ENCODE measurements at places on chromosomes 12 and 14.

DNA sequence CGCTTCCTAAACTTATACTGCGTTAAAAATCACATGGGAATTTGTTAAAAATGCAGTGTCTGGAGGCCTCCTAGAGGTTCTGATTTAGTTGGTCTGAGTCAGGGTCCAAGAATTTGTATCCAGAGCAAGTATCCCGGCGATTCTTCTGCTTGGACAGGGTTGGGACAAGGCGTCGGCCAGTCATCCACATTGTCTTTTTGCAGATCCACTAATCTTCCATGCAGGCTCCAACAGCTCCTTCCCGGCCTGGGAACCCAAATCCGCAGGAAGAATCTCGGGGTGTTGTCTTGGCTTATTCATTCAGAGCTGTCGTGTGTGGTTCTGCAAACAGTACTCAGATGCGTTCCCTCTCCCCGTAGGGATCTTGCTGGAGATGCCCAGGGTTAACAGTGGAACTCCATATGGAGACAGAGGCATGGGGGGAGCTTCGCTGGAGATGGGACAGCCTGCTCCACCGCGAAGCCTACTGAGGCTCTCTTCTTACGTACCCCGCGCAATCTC lies 25.3 kb downstream of the GPRC5D start:
- no peak for DNase-seq

- no peak for DNase-seq
These were observed 33.9 kb downstream of the NUMB start for GRCh38 chr14:73424453-73424852.

GRCh38 chr12:77645966-77646598 lies 184.6 kb upstream of the NAV3 start:
- no peak for DNase-seq

DNA sequence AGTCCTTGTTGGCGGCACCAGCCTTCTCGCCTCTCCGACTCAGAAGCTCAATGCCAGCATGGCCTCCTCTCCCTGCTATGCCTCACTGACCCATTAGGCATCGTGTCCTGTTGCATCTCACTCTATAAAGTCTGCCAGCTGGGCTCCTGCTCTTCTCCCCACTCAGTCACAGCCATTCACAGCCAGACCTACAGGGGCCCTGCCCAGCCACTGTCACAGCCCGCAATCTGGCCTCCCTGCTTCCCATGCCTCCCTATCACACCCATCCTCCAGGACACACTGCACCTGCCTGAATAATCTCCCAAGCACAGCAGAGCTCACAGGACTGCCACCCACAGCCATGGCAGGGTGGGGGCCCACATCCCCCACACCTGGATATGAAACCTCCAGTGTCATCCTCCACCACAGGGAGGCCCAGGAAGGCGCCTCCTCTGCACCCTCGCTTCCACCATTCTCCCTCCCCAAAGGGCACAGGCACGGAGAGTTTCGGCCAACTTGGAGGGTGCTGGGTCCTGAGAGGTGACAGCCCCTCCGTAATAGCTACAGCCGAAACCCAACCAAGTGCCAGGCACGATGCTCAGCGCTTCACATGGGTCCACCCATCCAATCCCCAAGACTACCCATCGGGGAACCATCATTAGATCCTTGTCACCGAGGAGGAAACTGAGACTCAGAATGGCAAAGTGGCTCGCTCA lies 370.3 kb downstream of the BCL11B start:
- no peak for DNase-seq

DNA sequence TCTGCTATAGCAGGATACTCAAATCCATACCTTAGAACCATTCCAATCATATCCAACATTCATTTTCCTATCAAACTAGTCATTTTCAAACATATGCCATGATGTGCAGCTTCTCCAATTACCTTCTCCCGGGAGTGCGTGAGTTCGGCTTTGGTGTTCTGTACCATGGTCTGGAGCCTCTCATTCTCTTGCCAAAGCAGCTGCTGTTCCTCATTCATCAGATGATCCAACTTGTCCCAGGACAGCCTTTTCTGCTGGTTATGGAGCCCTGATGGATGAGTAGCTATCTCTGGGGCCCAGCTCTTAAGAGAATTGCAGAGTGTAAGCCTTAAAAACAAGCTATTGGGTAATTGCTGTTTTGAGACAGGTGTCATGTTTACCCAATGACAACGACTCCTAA lies 71.1 kb upstream of the SAV1 start:
- DNase-seq: no peak

DNA sequence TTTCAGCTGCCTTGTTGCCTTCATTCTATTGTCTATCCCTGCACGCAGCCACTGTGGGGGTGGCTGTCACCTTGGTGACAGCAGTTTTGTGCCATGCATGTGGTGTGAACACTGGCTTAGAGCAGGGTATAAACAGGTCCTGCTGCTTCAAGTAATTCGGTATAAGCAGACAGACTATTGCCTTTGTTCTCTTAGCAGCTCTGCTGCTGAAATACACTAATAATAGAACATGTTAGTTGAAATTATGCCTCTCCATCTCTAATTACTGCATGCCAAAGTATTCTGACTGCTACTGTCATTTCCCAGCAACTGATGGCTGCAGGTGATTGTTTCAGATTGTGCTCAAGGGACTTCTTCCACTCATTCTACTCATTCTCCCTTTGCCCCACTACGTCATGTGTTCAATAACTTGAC lies 34.6 kb downstream of the PTPRO start:
- peak; percentile 61 for DNase-seq

DNA sequence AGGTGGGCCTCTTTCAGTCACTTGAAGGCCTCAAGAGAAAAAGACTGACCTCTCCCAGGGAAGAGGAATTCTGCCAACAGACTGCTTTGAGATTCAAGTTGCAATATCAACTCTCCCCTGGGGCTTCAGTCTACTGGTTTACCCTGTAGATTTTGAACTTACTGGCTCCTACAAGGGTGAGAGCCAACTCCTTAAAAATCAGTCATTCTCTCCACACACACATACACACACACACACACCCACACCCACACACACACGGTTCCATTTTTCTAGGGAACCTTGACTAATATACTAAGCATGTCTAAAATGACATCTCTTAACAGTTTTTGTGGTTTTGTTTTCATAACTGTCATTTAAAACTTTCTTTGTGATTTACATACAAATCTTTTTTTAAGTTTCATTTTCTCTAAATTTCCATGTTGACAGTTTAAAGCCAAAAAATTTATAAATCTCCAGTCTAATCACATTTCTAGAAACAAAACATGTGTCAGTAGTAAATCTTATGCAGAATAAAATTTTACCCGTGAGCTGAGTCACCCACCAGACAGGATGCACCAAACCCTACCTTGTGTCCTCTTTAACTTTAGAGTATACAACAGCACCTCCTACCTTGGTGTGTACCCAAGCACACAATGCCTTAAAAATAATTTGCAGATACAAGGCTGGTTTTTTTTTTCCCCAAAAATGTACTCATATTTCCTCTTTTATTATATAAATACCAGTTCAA lies 394.6 kb downstream of the AEBP2 start:
- no peak for DNase-seq

DNA sequence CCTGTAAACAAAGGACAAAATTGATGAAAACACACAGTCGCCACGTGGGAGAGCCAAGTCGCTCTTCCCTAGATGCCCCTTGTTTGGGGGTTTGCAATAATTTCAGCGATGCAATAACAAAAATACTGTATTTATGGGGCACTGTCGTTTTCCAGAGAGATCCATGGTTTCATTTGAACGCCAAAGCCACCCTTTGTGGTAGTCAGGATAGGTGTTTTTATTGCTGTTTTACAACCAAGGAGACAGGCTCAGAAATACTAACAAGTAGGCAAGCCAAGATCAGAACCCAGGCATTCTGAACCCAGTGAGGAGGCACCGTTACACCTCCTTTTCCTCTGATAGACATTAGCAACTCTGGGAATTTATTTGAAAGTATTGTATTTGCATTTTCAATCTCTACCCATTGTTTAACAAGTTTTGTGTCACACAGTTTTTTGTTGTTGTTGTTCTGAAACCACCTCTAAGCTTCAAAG lies 831 bp upstream of the BTBD7 start:
- DNase-seq: no peak

DNA sequence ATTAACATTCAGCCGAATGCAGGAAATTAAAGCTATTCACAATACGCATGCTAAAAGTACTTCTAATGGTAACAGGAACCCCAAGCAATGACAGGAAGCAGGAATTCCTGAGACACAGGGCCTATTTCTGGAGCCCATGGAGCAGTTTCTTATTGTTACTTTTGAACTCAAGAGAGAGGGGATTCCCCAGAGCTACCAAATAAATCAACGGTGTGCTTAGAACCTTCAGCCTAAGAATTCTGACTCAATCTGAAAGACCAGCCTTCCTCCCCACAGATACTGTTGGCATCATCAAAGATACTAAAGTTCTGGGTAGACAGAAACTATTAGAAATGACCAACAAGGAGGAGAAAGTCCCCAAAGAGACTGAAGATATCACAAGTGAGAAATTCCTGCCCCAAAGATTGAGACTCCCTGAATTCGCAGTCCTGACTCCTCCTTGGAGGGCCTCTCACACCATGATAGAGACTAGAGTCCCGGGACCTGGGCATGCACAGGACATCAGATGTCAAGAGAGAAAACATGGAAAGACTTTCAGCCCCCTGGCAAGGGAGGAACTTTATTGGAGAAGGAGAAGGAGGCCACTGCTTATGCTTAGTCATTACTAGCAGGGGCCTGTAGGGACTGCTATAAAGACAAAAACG lies 32.7 kb downstream of the RTRAF start:
- no peak for DNase-seq

- peak; percentile 24 for DNase-seq
These were observed 47.0 kb upstream of the SLC2A13 start for GRCh38 chr12:40152783-40153383.

- DNase-seq: peak; percentile 65
These were observed 23.5 kb upstream of the ZFP36L1 start for GRCh38 chr14:68816183-68816942.

DNA sequence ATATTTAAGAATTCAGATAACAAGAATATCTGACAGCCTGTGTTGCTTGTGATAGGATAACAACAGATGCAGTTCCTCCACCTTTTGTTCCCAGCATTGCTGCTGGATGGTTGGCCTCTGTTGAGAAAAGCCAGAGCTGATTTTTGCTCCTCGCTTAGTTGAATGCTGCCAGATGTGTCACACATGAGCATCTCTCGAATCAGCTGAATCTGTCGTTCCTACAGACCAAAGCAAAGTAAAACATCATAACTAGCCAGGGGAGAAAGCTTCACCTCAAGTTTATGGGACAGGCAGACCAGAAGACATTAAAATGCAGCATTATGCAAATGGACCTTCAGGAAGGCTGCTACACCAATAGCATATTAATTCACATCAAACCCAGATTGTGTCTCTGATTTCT lies 20.1 kb downstream of the RACGAP1 start:
- DNase-seq: no peak

DNA sequence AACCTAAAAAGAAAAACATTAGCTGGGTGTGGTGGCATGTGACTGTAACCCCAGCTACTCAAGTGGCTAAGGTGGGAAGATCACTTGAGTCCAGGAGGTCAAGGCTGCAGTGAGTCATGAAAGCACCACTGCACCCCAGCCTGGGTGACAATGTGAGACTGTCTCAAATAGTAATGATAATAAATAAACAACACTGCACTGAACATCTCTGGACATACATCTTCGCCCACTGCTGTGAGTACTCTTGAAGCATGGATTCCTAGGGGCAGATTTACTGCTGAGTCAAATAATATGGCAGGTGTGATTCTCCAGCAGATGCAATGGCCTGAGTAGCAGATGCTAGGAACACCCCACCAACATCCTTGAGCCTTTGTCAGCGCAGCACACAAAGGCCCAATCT lies 23.6 kb downstream of the ABCB9 start:
- DNase-seq: no peak

- DNase-seq: no peak
These were observed 23.1 kb upstream of the LGALS3 start for GRCh38 chr14:55105991-55106390.

GRCh38 chr14:60196291-60196690 lies 31.1 kb upstream of the DHRS7 start:
- DNase-seq: no peak

- no peak for DNase-seq
These were observed 197.6 kb upstream of the AVPR1A start for GRCh38 chr12:63348556-63348955.

DNA sequence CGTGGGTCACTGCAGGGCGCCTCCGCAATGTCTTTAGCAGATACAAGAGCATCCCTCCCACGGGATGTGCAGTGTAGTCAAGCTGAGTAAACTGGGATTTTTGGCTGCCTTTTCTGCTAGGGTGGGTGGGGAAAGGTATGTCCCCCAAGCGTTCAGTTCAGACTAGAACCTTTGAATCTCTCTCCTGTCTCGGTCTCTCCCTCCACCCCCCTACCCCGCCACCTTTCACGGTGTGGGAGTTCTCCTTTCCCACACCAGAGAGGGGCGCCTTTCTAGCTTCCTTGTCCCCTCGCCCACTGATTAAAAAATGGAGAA lies 525 bp upstream of the FAR2 start:
- peak; percentile 20 for DNase-seq

DNA sequence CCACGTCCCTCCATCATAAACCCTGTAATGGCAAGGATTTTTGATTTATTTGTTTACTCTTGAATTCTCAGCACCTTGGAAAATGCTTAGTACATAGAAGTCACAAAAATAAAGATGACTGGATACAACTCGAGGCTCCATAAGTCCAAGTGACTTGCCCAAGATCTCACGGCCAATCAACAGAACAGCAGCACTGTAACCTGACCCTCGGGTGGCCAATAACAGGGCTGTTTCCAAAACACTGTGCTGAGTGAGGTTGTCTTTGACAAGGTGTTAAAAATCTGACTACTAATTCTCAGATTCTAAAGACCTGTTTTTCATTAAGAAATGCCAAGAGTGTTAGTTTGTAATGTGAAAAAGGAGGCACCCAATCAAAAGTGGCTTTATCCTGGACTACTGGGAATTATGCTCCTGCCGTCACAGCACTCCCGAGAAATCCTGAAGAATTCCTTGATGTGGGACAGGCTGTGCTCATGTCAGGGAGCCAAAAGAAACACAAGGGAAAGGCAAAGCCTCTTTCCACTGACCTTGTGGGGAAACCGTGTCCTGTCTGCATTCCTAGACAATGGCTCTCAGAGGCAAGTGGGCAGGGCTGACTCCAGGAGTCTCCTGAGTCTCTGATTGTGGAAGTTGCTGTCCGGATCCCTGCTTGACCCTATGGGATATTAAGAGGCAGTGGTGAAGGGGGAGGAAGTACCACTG lies 204.7 kb upstream of the PELI2 start:
- DNase-seq: no peak

DNA sequence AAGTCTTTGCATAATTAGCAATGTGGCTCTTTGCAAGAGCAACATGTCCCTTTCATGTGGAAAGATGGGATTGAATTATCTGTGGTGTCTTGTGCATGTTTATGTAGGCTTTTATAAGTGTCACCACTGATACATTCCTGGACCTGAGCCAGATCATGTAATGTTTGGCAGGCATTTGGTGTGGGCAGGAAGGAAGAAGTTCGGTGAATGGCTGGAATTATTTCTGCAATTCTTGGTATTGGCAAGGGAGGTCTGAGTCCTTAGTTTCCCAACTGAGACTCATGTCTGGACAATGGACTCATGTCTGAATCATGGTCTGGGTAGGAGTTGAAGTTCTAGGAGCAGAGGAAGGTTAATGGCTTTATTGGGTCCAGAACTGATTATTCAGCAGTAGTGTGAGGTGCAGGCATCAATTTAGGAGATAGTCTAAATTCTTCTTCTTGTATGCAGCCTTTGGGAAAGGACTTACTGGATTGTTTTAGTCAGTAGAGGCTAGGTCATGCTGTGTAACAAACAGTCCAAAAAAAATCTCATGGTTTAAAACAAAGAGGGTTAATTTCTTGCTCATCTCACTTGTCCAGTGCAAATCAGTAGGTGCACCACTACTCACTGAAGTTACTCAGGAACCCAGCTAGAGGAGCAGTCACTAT lies 186.5 kb upstream of the LHX5 start:
- DNase-seq: no peak

GRCh38 chr12:106034316-106034715 lies 104.4 kb downstream of the NUAK1 start:
- DNase-seq: no peak

All from NCI-H187 (cell line).